ENCODE measurements at places on chromosomes 13 and 19.

- no peak for DNase-seq
These were observed 6.1 kb downstream of the RDH13 start for GRCh38 chr19:55056827-55057226.

- peak; percentile 49 for DNase-seq
These were observed 1.0 kb downstream of the MBOAT7 start for GRCh38 chr19:54188215-54188871.

DNA sequence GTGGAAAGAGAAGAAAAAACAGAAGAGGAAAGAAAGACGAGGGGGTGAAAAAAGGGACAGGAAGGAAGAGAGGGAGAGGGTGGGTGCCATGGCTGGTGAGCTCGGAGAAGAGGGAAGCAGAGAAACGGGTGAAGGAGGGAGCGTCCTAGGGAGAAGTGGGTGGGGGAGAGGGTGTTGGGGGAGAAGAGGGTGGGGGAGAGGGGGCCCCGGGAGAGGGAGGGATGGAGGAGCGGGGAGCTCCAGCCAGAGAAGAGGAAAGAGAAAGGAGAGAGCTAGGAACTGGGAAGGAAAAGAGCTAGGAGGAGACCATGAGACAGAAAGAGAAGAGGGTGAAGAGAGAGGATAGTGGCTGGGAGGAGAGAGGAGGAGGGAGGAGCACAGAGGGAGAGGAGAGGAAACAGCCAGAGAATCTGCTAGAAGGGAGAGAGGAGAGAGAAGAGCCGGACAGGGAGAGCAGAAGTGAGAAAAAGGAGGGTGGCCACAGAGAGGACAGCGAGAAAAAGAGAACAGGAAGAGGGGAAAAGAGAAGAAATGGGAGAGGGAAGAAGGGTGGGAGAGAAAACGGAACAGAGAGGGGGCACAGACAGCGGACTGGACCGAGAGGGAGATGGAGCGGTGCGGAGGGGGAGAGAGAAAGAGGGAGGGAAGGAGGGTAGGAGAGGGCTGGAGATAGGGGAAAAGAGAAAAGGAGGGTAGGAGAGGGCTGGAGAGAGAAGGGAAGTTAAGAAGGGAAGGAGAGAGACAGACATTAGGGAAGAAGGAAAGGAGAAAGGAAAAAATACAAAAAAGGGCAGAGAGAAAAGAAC, 11.9 kb upstream of the GARIN5A start:
- no peak for DNase-seq

GRCh38 chr13:59247171-59247570, 916.6 kb downstream of the DIAPH3 start:
- DNase-seq: no peak

GRCh38 chr19:47093841-47094240, 19.7 kb downstream of the ZC3H4 start:
- no peak for DNase-seq

DNA sequence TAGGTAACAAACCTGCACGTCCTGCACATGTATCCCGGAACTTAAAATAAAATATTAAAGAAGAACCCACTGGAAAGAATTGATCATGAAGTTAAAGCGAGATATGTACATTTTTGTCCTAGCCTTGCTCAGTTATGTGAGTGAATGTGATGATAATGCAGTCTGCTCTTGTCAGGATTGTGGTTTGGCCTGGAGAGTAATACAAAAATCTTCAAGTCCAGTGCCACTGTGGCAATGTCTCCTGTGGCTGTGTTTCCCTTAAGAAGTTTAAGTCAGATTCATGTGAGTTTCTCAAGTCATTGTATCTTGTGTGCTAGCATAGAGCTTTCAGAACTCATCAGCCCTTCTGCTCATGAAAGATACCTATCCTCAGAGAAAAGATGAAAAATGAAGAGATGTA, 18.0 kb upstream of the ITGBL1 start:
- DNase-seq: no peak

- DNase-seq: no peak
These were observed 32.2 kb downstream of the COG3 start for GRCh38 chr13:45496942-45497341.

- no peak for DNase-seq
These were observed 27.7 kb downstream of the GPR42 start for GRCh38 chr19:35398570-35398969.

DNA sequence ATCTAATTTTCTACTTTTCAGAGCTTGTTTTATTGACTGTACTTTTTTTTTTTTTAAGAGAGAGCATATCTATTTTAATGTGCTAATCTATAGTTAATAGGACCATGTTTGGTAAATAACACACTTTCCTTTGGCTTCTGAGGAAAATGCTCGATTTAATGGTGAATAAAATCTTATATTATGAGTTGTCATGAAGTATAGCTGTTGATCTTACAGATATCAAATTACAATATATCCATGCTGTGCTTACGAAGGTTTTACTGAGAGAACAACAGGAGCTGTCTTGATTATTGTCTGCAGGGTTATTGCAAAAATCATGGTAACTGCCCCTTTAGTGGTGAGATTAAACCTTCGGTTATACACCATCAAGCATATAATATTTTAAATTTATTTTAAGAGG, 29.6 kb downstream of the URI1 start:
- DNase-seq: no peak

DNA sequence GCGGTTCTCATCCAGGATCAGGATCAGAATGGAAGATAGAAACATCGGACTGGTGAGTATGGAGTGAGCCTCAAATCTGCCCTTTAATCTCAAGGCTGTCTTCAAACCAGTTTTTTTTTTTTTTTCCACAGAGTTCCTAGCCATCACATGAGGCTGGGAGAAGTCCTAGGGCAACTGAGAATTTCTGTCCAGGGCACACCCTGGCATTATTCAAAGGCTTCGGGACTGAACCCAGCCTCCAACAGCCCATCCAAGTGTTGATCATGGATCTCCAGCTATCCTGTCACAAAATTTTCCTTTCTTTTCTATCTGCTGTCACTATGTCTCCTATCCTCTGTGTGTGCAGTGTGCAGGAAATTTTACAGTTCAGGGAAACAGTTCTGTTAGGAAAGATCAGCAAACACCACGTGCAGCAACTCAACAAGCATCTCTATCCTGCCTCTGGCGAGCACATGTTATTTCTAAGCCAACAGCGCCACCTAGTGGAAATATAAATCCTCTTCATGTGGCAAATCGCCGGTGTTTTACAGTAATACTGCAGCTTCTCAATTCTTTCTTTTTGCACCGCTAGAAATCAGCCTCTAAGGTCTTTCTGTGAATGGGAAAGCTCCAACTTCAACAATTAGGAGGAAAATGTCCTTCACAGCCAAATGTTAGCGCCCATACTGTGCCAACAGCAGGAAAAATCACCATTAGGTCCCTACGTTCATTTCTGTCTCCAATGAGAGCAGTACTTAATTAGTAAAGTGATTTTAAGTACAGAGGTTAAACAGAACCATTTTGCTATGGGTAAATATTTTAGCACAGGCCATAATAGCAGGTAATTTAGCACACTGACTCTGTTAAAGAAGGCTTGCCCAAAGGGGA, 21.4 kb upstream of the ZNF181 start:
- DNase-seq: peak; percentile 50

DNA sequence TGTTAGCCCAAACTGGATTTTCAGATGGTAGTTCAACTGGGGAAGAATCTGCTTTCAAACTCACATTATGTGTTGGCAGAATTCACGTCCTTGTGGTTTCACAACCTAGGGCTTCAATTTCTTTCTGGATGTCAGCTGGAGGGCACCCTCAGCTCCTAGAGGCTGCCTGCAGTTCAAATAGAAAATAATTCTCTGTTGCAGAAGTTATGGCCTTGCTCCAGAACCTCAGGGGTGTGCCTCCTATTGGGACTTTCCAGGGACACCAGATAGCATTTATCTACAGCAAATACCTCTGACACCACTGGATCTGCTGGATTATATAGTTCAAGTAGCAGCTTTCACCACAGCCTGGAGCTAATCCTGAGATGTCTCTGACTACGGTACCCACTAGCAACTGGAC, 11.8 kb upstream of the RB1 start:
- no peak for DNase-seq

DNA sequence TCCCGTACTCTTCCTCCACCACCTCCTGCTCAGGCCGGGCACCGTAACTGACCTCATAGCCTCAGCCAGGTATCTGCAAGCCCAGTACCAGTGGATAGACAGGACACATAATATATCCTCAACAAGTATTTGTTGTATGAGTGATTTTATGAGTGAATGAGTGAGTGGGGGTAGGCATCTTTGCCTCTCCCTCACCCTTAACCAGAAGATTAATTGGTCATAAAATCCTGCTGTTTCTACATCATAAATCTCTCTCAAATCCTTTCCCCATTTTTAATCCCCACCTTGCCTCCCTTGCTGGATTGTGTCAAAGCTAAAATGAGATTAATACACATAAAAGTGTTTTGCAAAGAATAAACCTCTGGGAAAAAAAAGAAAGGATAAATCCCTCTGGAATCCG, 44.4 kb upstream of the HMGB1 start:
- no peak for DNase-seq

DNA sequence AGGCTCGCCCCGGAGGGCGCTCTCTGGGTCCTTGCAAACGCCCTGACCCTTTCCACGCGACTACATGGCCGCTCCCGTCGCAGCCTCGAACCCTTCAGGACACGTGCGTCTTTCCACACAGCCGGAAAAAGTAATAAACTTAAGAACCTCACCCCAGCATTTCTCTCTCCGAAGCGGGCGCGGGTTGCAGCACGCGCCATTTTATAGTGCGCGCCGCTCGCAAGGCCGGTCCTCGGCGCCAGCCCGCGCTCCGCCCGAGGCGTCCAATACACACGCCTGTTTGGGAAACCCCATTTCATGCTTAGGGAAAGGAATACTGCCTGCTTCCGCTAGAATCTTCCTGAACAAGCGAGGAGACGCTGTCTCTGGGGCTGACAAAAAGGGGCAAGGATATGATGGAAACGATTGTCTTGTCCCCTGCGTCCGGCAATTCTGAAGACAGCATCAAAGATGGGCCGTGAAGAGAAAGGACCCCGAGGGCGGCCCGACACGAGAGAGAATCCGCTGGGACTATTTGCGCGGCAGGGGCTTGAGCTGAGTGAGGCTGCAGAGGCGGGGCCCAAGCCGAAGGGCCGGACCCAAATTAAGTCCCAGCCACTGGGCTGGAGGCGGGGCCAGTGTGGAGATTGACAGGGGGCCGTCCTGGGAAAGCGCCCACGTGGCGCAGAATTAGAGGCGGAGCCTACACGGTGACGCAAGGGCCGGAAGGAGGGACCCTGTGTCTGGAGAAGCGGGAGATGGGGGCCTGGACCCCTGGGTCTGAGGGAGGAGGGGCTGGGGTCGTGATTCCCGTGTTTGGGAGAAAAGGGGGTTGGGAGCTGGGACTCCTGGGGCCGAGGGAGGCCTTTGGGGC, 14.4 kb downstream of the ACP4 start:
- peak; percentile 96 for DNase-seq

DNA sequence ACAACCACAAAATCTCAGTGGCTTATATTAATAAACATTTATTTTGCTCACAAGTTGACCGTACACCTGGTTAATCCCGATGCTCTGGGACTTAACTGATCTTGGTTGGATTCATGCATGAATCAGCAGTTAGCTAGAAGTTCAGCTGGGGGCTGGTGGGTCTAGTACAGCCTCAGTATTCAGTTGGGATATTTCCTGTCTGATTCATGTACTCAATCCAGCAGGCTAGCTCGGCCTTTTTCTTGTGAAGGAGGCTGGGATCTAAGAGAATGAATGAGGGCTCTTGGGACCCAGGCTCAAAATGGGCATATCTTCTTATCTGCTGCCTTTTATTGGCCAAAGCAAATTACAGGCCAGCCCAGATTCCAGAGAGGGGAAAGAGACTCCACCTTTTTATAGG, 178.8 kb downstream of the KCTD12 start:
- no peak for DNase-seq

DNA sequence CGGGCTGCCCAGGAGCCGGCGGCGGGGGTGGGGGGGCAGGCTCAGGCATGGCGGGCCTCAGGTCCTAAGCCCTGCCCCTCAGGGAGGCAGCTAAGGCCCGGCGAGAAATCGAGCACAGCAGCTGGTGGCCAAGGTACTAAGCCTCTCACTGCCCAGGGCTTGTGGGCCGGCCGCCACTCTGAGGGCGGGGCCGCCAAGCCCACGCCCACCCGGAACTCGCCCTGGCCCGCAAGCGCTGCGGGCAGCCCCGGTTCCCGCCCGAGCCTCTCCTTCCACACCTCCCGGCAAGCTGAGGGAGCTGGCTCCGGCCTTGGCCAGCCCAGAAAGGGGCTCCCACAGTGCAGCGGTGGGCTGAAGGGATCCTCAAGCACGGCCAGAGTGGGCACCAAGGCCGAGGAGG, 33.1 kb downstream of the PCDH8 start:
- no peak for DNase-seq

DNA sequence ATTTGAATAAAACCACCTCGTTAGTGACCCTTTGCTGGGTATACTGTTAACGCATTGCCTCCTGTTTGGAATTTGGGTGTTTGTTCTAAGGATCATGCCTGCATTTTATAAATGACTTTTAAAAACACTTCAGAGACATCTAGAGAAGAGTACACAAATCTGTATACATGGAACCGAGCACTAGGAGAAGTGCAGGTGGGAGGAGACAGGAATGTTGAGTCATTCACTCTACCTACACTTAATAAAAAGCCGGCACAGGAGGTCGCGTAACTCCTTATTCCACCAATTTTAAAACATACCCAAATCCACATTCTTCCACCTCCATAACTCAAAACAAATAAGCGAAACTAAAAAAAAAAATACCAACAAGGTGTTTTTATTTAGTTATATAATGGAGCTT, 48.6 kb downstream of the FGF9 start:
- no peak for DNase-seq

- peak; percentile 86 for DNase-seq
These were observed 5.3 kb downstream of the DHPS start for GRCh38 chr19:12676384-12676792.

DNA sequence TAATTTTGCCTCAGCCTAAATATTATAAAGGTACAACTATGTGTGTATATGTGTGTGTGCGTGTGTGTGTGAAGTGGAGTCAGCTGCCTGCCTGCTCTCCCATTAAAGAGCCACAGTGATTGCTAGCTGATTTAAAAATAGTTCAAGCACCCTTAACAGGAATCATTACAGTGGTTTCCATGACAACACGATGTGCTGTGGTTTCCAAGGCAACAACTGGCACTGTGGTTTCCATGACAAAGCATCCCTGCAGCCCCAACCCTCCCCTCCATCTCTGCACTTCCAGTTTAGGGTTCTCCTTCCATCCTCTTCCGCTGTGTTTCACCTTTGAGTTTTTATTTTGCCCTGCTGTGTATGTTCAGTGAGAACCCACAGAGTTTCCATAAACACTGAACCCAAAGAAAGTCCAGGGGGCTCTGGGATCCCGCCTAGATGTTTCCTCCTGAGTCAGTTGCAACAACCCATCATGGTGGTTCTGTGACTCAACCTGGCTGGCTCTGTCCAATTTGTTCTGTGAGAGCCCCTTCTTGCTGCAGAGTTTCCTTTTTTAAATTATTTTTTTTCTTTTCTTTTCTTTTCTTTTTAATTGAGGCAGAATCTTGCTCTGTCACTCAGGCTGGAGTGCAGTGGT, 7.1 kb upstream of the PNMA8A start:
- no peak for DNase-seq

- DNase-seq: no peak
These were observed 5.1 kb downstream of the HDGFL2 start for GRCh38 chr19:4477034-4477801.

Data from activated gamma-delta T cell treated with Interleukin-2 at 50 U/mL for 16 hours (primary cell).